ENCODE measurements at places on chromosomes 13 and 19. TPM values are rescaled to one million over a fixed set of nuclear protein-coding genes. Genes with fewer than 3 reads are reported as not detected.

DNA sequence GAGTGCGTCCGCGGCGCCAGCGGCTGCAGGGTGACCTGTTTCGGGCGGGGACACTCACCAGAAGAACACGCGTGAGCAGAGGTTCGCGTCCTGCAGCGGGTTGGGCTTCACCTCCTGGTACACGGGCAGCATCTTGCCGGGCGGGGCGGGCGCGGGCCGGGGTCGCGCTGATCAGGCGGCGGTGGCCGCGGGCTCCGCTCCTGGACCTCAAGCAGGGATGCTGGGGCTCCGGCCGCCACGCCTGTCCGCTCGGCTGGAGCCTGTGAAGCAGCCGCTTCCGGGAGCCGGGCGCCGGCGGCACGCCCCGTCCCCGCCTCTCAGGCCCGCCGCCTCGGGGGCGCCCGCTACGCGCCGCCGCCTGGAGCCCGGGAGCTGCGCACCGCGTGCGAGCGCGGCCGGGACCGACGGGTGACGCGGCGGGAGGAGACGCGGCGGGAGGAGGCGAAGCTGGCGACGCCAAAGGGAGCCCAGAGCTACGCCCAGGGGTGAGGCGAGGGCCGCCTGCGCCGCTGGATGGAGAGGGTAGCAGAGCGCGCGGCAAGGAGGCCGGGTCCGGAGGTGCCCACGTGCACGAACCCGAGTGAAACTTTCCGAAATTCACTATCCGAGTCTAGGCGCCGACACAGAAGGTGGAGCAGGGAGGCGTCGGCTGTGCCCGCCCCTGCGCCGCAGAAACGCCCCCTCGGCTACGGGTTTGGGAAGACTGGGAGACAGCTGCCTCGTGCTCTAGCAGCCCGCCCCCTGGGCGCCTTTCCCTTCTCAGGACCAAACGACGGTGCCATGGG lies at the start of gene ABCC4:
Gene ABCC4 (minus strand): TSS at position 269 of the 785 bp plus-strand sequence. CDS start 137 bp downstream, at position 132.
- peak; percentile 81 for DNase-seq

GRCh38 chr13:25489238-25489637 lies 117.5 kb downstream of the ATP8A2 start:
- no peak for DNase-seq

- no peak for DNase-seq
Measured at GRCh38 chr13:83692800-83693199, 189.5 kb downstream of the SLITRK1 start.

The LHFPL6 gene
- 68.9 TPM for total RNA-seq

The ENOX1 gene
- total RNA-seq: 1.3 TPM

The PODNL1 gene
- total RNA-seq: not detected

The SIGLEC10 gene
- total RNA-seq: not detected

DNA sequence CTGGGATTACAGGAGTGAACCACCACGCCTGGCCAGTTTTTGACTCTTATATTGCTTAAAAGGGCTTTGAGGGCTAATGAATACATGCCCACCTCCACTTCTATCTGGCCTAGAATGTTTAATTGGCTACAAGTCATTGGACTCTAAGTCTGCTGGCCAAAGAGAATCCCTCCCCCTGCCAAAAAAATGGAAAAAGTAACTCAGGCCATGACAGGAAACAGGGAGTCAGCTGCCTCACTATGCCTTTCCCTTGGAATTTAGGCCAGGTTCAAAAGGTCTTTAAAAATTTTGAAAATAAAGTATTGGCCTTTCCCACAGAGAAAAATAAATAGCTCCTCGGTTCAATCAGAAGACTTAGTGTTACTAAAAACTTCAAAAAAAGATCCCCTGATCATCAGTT lies 34.9 kb upstream of the KPNA3 start:
- no peak for DNase-seq

DNA sequence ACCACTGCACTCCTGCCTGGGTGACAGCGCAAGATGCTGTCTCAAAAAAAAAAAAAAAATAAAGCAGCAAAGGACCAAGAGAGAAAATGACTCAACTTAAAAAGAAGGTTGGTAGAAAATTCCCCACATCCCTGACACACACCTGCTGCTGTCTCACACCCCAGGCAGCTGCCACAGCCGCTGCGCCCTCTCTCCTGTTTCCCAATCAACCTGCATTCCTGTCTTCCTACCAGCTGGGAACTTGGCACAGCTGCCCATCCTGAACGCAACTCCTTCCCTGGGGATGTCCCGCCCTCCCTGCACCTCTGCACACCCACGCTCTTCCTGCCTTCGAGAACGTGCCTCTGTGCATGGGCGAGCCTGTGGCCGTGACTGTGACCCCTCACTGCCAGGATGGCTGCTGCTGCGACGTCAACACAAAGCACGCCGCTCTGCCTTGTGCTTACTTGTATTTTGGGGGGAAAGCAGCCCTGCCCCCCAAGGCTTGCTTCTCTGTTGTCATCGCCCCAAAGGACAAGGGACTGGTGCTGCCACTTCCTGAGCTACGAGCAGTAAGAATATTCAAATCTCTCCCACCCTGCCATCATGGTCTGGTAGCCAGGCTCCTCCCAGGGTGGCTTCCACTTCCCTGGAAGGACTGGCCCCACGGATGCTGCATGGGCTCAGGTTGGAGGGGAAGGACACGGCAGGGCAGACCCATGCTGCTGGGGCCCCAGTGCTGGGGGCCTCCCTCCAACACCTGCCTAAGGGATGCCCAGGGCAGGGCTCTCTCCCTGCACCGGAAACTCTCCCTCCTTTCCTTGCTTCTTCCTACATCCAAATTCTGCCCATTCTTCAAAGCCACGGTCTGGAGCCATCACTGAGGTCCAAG lies 20.7 kb downstream of the SH3GL1 start:
- no peak for DNase-seq

DNA sequence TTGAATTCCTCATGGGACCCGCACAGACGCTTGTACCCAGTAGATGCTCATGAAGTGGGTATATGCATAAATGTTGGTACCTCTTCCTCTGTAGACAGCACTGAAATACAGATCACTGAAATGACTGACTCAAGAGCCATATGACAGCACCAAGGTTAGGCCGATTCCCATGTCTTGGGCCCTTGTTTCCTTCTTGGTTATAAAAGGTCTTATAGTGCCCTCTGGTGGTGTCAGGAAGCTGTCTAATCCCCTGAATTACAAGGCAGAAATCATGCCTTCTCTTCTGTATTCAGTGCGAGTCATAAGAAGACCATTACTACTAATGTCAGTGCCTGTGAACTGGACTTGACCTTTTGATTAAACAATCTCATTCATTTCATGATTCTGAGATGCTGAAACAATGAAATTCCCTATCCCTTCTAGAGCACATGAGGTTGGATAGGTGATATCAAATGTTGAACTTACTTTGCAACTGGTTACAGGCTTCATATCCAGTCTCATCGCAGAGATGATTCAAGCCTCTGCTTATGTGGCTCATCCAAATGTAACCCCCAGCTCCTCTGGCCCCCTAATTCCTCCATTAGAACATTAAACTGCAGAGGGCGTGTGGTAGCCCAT lies 59.7 kb downstream of the SPATA13 start:
- peak; percentile 59 for DNase-seq

DNA sequence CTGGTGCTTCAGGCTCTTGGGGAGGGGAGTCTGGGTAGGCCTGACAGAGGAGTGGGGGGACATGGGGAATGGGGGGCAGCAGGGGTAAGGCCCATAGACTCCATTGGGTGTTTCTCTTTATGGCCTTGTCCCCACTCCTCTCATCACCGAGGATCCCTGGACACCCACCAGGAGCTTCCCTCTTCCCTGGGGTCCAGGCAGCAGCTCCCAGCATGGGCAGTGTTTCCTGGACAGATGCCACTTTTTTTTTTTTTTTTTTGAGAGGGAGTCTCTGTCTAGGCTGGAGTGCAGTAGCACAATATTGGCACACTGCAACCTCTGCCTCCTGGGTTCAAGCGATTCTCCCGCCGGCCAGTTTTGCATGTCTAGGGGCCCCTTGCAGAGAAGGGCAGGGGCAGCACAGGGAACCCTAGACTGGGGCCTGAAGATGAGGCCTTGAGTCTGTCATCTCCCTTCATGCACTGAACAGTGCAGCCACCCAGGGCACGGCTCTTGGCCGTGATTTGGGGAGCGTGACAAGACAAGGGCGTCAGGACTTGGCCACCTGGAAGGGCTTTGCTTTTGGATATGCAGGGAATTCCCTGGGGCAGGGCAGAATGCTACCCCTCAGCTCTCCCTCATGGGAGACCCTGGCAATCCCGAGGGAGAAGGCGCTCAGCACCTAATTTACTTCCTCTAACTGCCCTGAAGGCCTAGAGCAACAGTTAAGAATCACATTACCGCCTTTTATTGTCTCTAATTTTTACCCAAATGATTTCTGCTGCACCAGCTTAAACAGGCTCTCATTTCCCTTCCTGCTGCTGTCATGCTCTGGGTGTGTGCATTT lies 213.9 kb upstream of the ZNF536 start:
- no peak for DNase-seq

DNA sequence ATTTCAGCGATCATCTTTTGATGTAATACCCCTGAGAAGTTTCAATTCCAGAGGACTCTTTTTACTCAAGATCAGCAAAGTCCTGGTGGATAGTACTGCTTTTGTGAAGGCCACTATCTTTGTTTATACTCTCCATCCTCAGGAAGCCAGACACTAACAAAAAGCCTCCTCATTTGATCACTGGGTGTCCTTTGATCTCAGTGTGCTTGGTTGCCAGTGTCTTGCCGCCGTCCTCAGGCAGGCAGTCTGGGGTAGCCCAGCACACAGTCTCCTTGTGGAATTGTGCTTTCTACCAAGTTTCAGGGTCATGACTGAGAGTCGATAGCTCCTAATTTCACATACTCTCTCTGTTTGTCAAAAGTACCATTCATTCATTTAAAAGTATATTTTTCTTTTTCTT lies 762.2 kb downstream of the EFNB2 start:
- DNase-seq: no peak

The PRSS57 gene
- not detected for total RNA-seq

The UHRF1 gene
- 65.8 TPM for total RNA-seq

The CEACAM1 gene
- not detected for total RNA-seq
